ENCODE measurements at places on chromosomes 13 and 19.

DNA sequence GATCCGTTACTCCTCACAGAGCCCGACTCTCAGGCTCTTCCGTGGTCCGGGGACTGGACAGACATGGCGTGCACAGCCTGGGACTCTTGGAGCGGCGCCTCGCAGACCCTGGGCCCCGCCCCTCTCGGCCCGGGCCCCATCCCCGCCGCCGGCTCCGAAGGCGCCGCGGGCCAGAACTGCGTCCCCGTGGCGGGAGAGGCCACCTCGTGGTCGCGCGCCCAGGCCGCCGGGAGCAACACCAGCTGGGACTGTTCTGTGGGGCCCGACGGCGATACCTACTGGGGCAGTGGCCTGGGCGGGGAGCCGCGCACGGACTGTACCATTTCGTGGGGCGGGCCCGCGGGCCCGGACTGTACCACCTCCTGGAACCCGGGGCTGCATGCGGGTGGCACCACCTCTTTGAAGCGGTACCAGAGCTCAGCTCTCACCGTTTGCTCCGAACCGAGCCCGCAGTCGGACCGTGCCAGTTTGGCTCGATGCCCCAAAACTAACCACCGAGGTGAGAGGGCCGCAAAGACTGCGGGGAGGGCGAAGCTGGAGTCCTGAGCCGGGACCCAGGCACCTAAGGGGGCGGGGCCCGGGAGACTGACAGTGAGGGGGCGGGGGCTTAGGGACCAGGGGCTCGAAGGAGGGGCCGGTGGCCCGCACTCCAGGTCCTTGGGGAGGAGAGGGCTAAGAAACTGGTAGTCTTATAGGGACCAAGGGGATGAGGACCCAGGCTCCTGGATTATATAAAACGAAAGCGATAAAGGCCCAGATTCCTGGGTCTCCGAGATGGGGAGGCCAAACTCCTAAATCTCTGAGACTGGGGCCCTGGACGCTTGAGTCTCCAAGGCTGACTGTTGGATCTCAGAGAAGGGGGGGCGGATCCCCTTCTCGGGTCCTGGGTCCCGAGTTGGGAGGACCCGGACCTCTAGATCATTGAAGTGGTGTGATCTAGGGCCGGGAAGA lies 2.0 kb downstream of the ETV2 start:
- peak; percentile 69 for DNase-seq

GRCh38 chr19:21789466-21790085 lies 22.2 kb upstream of the ZNF100 start:
- no peak for DNase-seq

DNA sequence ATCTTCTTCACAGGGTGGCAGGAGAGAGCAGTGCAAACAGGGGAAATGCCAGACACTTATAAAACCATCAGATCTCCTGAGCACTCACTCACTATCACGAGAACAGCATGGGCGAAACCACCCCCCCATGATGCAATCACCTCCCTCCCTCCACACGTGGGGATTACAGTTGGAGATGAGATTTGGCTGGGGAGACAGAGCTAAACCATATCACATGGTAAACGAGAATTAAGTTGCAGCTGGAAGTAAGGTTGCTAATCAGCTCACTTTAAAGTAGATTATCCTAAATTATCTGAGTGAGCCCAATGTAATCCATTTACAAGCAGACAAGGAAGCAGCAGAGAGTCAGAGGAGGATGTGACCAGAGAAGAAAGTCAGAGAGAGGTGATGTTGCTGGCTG lies 102.2 kb upstream of the IPO5 start:
- no peak for DNase-seq

- DNase-seq: peak; percentile 43
Measured at GRCh38 chr19:10864538-10864899, 6.8 kb upstream of the CARM1 start.

DNA sequence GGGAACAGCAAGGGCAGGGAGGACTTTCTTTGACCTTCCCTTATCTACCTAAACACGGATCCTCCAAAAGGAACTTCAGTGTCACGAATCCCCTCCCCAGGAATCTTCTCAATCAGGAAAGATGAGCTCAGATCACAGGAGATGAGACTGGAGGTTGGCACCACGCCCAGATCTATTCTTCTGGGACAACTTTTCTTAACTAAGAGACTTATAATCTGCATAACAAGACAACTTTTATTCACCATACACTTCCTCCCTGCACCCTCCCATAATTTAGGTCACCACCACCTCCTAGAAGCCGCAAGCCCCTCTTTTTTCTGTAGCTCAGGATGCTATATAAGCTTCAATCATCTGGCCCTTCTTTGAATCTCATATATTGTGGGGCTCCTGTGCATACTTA lies 19.2 kb upstream of the AKT2 start:
- DNase-seq: no peak

GRCh38 chr19:49390131-49390928 lies 2.3 kb downstream of the KASH5 start:
- no peak for DNase-seq

GRCh38 chr19:51541458-51542357 lies 10.2 kb upstream of the SIGLEC6 start:
- no peak for DNase-seq

GRCh38 chr19:2809387-2810140 lies 10.1 kb upstream of the ZNF554 start:
- no peak for DNase-seq

- no peak for DNase-seq
Measured at GRCh38 chr13:39602277-39602613, 748 bp downstream of the LHFPL6 start.

DNA sequence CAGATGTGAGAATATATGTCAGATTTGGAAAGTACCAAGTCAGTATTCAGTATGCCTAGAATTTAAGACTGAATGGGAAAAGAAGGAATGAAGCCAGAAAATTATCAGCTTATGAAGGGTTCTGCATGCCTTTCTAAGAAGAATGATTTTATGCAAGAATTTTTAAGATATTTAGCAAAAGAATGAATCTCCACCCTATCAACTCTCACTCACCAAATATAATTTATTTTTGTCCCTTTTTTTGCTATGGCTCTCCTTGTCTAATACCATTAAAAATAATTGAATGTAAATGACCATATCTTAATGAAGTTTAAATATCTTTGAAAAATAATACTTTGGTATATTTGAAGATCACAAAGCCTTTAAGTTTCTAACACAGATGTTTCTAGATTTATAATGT lies 612.7 kb upstream of the GPC6 start:
- DNase-seq: no peak

DNA sequence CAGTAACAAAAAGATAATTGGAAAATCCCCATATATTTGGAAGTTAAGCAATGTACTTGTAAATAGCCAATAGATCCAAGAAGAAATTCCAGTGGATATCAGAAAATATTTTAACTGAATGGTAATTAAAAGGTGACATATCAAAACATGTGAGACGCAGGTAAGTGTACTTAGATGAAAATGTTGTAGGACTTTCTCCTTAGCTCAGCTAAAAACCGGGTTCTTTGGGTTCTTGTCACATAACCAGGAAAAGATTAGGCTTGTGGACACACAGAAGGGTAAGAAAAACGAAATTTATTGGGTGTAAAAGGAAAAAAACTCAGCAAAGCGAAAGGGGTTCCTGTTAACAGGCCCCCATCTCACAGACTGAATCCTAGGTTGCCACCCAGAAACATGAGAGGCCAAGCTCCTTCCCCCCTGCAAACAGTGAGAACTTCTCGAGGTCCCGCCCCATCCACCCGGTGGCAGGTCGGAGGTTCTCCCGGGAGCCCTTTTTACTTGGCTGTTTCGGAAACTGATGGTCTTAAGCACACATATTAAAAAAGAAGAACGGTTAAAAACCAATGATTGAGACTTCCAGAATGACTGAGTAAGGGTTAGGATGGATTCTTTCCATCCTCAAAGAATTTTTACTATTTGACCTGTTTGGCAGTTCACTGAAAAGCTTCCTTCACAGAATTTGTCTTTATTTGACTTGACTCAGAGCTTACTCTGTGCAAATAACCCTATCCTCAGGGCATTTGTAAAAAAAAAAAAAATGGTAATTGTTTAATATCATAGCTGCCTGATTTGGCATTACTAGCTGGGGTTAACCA lies 3.1 kb upstream of the CCDC70 start:
- DNase-seq: no peak

GRCh38 chr19:45152504-45153338 lies 8.1 kb downstream of the NKPD1 start:
- DNase-seq: no peak
